Cerebellar nuclear complex (tissue), 1 donor: ENCODE measurements at places on chromosomes 5 and 9.

DNA sequence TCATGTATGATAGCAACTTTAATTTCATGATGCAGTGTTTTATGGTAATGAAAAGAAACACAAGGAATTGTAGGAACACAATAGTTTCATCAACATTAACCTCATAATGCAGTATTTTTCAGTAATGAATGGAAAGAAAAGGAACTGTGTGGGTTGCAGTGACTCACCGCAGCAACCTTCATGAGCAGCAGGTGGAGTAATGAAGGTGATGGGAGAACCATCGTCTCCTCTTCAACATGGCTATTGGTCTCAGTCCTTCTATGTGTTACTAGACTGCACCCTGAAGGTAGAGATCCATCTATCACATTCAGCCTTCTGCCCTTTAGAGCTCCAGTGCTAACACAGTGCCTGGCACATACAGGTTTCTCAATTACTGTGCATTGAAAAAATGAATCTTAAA lies 58.0 kb downstream of the TMEM215 start:
- DNase-seq = no peak

DNA sequence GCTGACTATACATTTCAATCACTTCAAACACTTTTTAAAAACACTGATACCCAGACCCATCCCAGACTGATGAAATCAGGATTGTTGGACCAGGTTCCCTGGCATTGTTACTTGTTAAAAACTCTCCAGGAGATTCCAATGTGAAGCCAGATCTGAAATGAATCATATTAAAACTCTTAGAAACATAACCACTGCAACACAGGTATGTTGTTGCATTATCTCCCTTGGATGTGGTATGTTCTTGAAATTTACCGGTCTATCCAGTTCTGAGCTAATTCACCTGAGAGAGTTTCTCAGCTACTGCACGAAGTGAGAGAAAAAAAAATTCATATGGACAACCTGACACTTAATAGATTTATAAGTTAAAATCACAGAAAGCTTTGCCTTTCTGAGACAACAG lies 21.8 kb downstream of the MEF2C start:
- no peak for DNase-seq

DNA sequence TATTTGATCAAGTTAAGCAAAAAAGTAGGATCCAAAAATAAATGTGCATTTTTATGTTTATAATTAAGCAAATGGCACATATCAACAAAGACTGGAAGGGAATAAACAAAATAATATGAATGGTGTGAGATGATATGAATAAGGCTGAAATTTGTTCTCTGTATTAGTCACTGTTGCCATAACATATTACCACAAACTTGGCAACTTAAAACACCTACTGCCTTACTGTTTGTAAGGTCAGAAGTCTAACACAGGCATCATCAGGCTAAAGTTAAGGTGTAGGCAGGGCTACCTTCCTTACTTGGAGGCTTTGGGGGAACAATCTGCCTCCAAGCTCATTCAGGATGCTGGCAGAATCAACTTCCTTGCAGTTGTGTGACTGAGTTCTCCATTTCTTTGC lies 19.3 kb downstream of the PGGT1B start:
- no peak for DNase-seq

GRCh38 chr5:75620184-75620959 lies 9.1 kb downstream of the ANKDD1B start:
- DNase-seq = no peak

- DNase-seq = no peak
Observed at GRCh38 chr5:135491552-135492318, 39.6 kb upstream of the TIFAB start.

GRCh38 chr9:115328228-115328627 lies 210.3 kb upstream of the TNC start:
- DNase-seq = no peak

- no peak for DNase-seq
Observed at GRCh38 chr5:16674750-16675149, 58.0 kb upstream of the RETREG1 start.

DNA sequence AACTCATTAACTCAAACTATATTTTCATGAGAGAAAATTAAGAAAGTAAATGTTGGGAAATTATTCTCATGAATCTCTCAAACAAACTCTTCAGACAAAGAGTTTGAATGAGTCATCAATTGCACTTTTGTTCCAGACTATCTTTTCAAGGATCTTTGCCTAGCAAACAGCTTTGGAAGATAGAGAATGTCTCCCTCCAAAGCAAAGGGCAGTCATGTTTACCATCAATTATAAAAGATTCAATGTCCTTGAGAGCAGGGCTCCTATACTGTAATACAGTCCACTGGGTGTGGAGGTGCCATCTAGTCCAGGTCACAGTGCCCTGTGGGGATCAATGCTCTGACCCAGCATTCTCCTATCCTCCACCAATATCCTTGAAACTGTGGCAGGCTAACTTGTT lies 1429.3 kb downstream of the EFNA5 start:
- DNase-seq = no peak

- DNase-seq = no peak
Observed at GRCh38 chr5:89397096-89397495, 514.1 kb upstream of the MEF2C start.

DNA sequence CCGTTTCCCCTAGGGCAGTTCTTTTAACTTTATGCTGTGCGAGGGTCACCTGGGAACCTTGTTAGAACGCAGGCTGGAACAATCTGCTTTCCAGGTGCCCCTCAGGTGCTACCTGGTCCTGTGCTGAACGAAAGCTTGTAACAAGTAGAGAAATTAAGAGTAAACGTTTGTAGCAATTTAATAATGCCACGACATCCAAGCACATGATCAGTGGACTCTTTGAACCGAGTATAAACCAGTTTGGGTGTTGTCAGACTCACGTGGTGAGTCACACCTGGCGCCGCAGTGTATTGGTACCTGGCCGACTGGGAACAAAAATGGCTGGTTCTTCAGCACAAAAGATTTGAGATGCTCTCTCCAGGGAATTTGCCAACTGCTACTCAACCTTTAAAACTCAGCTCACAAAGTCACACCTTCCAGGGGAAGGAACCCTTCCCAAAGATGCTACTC lies 926 bp upstream of the MYO10 start:
- DNase-seq = no peak

- DNase-seq = no peak
Observed at GRCh38 chr5:137575847-137576246, 76.7 kb upstream of the SPOCK1 start.

GRCh38 chr5:143008809-143009521 lies 238.8 kb downstream of the ARHGAP26 start:
- no peak for DNase-seq

DNA sequence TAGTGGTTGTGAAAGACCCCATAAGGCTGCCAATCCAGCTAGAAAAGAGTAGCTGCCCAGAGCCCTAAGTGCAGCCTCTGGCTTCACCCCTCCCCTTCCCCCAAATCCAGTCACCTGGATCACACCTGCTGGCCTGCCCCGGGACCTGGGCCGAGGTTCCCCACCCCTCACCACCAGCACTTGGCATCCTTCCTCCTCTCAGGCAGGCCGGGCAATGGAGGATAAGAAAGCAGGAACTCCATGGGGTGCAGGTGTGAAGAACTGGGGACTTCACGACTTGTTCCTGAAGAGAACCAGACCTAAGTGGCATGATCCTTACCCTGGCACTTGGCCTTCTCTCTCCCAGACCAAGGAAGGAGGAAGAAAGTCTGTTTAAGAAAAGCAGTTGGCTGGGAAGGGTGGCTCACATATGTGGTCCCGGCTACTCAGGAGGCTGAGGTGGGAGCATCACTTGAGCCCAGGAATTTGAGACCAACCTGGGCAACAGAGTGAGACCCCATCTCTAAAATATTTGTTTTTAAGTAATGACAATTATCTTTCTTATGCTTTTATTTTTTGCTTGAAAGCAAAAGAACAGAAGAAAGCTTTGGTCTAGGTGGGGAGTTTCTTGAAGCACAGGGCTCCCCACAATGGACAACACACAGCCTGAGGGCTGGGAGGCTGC lies 131.1 kb downstream of the PAX5 start:
- no peak for DNase-seq

DNA sequence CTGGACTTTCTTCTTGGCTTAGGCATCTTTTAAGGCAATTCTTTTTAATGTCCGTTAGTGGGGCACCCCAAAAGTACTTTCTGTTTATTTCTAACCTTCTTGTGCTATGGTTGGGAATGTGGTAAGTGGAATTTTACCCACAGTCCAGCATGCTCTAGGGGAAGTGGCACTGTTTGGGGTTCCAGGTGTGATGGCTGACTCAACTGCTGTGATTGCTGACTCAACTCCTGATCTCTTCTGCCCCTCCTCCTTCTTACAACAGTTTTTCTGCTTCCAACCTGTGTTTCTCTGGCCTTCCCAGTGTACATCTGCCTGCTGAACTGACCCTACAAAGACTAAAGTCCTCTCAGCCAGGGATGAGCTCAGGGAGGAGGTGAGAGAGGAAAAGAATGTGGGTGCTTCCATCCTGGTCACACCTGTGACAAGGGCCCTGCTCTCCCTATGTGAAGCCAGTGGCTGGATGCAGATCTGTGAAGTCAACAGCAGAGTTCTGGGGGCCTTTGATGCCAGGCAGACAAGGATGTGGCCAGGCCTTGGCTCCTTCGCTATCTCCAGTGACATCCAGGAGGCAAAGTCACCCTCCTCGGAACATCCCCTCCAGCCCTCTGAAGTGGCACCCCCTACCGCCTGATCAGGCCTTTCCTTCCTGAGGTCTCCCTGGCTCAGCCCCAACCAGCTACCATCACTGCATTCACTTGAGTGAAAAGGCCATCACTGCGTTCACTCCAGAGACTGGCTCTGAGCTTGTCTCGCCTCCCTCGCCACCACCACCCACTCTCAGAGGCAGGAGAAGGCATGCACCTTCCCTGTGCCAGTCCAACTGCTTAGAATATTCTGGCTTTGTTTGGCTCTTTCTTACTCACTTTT lies 72.2 kb downstream of the C5orf15 start:
- no peak for DNase-seq

DNA sequence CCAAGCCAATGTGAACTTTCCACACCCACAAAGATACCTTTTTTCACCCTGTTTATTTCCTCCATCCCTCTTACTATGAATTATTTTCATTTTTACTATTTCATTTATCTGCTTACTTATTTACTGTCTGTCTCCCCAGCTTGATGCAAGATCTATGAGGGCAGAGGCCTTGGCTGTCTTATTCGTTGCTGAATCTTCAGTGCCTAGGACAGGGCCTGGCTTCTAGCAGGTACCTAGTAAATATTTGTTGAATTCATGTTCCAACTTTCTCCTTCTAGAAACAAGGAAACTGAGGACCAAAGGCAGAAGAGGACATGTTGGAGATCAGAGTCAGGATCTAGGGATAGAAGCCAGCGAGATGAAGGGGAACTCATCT lies 543 bp upstream of the DNM1 start:
- no peak for DNase-seq

DNA sequence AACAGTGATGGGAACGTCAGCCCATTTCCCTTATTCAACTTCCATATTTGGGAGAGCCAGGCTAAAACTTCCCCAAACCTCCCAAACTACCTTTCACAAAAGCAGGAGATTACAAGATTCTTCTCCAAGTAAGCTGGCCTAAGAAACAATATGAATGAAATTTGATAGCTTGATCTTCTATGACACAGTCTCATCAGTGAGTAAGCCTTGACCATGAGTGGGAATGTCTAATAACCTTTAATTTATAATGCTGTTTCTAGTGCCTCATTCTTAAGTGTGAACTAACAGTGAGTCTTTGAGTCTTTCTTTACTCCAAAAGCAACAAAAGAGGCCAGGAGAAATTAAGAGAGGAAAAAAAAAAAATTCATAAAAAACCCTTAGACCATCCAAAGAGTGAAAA lies 1379.9 kb downstream of the EFNA5 start:
- no peak for DNase-seq

DNA sequence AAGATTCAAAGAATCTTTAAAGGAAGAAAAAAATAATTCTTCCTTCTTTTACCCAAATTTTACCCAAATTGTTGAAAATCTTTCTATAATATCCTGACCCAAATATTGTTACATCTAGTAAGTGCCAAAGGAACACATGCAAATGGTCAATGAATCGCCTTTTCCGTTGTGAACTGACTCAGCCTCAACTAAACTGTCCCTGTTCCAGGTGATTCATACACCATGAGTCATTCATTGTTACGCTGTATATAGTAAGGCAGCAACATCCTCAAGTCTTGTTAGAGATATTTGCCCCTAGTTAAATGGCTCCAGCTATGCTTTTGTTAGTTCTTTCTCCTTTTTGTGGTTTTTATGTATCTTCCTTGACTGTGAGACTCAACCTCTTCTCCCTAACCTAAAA lies 9.7 kb downstream of the PTGER4 start:
- no peak for DNase-seq

DNA sequence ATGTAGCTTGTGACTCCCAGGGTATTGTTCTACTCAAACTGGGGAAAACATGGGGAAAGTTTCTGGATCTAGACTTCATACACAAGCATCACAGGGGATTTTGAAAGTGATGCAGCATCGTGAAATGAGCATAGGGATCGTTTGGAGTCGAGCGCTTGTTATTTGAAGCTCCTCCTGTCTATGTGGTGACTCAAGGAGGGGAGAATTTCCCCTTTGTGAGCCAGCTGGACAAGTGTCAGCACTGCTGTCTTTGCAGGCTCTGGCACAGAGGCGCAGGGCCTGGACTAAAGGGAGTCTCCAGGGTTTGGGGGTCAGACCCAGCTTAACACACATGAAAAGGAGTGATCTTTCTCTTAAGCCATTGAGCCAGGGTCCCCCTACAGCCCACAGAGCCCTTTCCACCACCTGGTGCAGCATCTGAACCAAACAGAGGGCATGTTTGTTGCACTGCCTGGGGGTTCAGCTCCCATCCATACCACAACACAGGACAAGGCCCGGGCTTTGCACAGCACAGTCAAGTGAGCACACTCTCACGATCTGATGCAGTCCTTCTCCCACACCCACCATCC lies 51.0 kb downstream of the IRF1 start:
- DNase-seq = no peak

DNA sequence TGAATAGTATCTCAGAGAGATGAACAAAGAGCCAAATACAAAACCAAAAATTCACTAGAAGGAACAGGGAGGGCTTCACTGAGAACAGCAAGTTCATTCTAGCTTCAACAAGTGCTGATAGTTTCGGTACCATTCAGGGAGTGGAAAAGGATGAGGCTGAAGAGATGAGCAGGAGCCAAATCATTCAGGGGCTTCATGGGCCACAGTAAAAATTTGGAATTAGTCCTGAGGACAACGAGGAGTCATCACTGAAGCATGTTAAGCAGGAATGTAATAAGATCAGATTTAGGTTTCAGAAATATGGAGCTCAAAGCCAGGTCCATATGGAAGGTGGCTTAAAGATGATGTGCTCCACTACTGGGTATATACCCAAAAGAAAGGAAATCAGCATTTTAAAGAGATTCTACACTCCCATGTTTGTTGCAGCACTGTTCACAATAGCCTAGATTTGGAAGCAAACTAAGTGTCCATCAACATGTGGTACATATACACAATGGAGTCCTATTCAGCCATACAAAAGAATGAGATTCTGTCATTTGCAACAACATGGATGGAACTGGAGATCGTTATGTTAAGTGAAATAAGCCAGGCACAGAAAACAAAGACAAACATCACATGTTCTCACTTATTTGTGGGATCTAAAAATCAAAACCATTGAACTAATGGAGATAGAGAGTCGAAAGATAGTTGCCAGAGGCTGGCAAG lies 36.2 kb downstream of the SPOCK1 start:
- DNase-seq = no peak

- no peak for DNase-seq
Observed at GRCh38 chr9:105458404-105458803, 10.6 kb downstream of the FSD1L start.
